ENCODE measurements at places on chromosomes 2 and 18.

DNA sequence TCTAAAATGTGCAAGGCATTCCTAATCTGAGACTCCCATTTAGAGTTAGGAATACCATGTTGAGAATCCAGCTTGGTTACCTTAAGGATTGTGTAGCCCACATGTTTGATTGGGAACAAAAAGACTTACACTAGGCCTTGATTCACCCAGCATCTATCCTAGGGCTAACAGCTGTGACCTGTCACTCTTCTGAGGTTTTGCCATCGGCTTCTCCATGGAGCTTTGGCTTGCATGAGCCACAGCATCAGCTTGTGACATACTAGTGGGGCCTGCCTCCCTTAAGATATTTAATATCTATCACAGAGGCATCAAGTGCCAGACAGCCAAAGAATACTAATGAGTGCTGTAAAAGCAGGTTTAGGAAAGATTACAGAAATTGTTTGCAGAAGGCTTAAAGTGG lies 241.3 kb upstream of the UBE2E3 start:
- no peak for DNase-seq

DNA sequence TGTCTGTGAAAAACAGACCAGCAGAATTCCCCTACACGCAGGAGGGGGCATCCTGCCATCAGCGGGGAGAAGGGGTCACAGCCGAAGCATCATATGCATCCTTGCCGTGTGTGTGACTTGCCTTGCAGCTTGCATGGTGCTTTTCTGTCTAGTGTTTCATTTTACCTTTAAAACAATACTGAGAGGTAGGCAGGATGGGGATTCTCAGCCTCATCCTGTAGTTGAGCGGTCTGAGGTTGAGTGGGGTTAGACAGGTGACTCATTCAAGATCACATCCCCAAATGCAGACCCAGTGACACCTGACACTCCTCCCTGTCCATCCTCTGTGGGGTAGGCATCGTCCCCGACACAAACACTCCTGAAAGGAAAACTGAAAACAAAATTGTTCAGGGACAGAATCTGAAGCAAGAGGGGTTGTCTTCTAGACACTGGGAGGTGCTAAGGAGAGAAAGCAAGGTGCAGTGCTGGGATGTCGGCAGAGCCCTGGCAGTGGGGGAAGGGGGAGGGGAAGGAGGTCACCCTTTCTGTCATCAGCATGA lies 7.9 kb downstream of the ARL4C start:
- no peak for DNase-seq

DNA sequence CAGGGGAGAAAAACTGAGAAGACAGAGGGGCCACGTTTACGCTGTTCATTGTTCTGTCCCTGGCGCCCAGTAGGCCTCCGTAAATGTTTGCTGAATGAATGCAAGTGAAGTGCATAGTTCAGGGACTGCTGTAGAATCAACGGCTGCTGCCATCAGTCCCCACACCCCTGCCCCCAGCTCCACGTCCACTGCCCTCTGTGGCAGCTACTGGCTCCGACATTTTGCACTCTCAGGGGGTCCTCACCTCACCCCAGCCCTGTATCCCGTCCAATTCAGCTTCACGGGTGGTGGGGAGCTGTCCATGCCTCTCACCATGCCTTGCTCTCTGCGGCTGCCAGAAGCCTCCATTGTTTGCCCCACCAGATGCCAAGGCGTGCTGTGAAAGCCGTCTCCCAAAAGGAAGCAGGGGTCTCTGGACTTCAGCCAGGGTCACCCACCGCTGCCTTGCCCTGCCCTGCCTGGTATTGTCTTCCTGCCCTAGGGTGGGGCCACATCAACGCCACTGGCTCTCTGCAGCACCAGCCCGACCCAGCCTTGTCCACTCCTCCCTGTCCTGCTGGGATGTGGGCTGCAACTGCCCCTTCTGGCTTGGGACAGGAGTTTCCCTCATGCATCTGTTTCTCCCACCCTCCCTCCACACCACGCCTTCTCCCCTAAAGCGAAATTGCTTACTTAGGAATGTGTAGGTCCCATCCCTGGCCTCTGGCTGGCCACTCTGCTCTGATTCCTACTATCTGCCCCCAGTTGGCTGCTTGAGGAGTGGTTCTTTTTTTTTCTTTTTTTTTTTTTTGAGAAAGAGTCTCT lies 86.0 kb downstream of the RHOB start:
- DNase-seq: no peak

DNA sequence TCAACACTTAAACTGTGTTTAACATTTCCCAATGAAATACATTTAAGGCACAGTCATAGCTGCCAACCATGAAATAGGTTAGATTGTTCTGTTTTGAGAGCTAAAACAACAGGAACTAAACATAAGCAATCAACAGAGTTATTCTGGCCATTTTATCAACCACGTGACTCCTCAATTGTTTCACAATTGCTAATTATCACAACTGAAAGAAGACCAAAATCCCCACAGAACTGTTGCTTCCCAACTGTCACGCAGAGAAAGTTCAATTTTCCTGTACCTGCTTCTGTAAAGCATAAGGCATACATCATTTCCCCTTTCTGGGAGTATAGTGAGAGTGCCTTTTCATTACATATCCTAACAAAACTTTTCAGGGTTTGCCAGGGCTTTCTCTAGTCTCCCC lies 248.6 kb downstream of the EPHA4 start:
- no peak for DNase-seq

DNA sequence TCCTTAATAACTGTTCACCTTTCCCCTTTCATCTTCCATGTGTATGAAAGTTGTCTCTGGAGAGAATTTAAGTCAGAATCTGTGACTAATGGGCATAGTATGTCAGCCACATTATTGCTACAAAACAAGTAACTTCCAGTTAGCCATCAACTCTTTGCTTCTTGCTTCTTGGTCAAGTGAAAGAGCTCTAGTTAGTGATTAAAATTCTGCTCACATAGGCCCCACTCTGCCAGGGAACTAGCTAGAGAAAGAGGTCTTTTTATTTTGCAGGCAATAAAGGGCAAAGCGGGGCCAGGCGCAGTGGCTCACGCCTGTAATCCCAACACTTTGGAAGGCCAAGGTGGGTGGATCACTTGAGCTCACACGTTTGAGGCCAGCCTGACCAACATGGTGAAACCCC lies 64.6 kb downstream of the COLEC12 start:
- no peak for DNase-seq

DNA sequence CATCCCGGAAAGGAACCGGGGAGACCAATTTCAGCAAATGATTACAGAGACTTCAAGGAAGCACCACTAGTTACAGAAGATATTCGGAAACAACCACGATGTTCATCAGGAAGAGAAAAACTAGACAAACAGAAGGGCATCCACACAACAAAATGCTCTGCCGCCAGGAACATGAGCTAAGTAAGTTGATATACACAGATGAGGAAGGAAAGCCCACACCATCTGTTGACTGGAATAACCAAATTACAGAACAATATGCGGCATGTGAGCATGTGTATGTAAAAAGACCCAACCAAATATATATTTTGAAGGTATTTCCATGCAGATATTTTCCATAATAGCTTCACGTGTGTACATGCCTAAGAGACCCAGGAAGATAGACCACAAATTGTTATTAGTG lies 47.0 kb downstream of the ACKR3 start:
- DNase-seq: no peak

DNA sequence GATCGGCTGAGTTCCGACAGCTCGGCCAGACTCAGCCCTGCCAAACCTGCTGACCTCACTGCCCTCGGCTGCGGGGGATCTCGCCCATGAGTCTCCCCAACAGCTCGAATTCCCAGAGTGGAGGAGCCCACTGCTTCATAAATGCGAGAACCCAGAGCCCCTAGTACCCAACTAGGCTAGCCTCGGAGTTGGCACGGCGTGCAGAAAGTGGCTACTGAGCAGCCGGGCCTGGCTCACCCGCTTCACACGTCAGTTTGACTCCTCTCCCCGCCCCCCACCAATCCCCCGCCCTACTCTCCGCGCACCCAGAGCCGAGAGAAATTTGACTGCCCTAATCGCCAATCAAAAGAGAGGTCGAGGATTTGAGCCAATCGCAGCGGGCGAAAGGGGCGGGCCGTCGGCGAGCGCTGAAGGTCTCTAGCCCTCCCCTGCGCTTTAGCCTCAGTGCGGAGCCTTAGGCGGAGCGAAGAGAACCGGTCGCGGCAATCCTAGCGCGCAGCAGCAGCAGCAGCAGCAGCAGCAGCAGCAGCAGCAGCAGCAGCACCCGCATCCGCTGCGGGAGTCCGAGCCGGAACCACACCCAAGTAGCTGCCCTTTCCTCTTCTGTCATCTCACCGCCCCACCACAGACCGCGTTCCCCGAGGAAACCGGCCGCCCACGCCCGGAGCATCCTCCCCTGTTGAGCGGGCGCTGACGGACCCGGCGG lies at the start of gene GLS:
GLS (plus strand) TSS at position 444 of the 706 bp plus-strand sequence. CDS start 264 bp downstream, outside the sequence.
- DNase-seq: peak; percentile 98

DNA sequence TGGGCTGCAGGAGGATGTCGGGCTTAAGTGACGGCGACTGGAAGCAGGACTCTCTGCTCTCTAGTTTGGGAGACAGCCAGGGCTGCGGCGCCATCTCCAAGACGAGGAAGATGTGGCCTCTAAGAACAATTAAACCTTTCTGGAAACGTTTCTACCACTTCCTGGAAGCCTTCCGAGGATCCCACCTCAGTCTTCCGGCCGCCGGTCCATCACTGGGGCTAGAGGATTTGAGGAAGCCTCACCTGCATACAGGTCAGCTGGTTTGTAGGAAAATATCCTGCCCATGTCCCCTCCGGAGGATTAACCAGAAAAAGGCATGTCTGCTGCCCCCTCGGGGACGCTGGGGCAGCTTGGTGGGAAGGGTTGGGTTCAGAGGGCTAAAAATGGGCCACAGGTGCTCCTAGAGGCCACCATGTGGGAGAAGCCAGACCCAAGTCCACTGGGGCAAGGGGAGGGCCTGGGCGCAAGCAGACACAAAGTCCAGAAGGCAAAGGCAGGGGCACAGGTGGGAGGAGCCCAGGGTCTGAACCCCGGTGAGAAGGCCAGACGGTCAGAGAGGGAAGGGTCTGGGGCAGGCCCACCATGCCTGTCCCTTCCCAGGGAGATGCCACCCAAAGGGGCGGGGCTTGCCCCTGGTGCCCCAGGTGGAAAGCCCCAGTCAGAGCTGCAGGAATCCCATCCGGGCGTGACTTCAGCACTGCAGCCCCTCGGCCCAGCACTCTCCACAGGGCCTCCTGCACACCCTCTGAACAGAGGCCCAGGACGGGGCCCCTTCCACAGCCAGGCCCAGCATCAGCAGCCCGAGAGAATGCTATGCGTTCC lies 82.2 kb upstream of the ID2 start:
- DNase-seq: no peak

- no peak for DNase-seq
Measured at GRCh38 chr2:158796652-158797051, 1.5 kb downstream of the DAPL1 start.

GRCh38 chr2:198314559-198315153 lies 510.3 kb downstream of the PLCL1 start:
- peak; percentile 54 for DNase-seq

- DNase-seq: no peak
Measured at GRCh38 chr18:59063300-59063906, 76.3 kb upstream of the SEC11C start.

- DNase-seq: no peak
Measured at GRCh38 chr2:23689131-23689700, 237.7 kb downstream of the ATAD2B start.

GRCh38 chr18:9951022-9951859 lies 37.4 kb downstream of the VAPA start:
- peak; percentile 61 for DNase-seq

DNA sequence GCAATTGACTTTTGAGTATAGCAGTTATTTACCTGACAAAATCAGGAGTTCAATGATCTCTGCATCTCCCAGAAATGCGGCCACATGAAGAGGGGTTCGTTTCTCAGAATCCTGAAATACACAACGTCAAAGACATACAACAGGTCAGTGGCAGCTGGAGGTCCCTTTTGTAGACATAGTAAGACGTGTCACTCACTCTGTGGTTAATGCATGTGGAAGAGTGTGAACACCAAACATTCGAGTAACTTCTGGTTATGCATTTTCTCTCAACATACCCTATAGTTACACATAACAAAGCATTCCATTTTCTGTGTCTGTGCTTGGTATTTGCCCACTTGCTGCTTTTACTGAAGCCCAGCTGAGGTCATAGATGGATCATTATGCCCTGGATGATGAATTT lies 163.6 kb downstream of the ANKRD44 start:
- no peak for DNase-seq

- no peak for DNase-seq
Measured at GRCh38 chr2:207704671-207705070, 6.8 kb upstream of the CCNYL1 start.

- no peak for DNase-seq
Measured at GRCh38 chr18:25275412-25276001, 76.5 kb downstream of the ZNF521 start.

DNA sequence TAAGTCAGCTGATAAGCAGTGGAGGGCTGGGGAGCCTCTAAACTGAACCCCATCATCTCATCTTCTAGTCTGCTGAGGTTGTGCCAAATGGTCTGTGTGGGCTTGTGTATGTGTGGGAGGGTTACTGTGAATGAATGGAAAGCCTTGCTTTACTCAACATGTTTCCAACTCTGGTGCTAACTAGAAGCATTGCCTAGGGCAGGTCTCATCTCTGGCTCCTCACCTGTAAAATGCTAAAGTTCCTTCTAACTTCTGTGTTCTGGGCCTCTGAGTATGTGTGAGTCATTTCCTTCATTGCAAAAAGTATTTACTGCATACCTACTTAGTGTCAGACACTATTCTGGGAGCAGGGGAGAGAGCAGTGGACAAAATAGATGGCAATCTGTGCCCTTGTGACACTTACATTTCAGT lies 1.3 kb downstream of the LIPG start:
- DNase-seq: no peak

GRCh38 chr2:231429901-231430300 lies 34.4 kb downstream of the NCL start:
- DNase-seq: no peak

GRCh38 chr2:216665242-216665641 lies 30.1 kb downstream of the IGFBP5 start:
- DNase-seq: no peak

DNA sequence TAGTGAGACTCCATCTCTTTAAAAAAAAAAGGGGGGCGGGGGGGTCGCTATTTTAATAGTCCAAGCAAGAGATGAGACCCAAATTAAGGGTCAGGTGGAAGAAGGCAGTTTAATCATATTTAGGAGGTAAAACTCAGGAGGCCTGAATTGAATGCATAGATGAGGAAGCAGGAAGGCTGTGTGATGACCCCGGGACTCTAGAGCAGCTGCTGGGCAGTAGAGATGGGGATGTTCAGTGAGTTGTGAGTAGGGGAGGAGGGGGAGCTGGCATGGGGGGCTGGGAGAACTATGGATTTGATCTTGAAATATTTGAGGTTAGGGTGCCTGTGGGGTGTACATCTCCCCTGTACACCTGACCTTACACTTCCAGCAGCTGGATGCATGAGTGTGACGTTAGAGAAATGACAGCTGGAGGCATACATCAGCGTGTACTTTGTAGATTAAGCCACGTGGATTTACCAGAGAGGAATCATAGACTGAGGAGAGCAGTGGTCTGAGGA lies 41.0 kb downstream of the GALM start:
- DNase-seq: no peak

Measured in AG08395 (cell line).